ENCODE measurements at places on chromosomes 1 and 21. TPM values are rescaled to one million over a fixed set of nuclear protein-coding genes. Genes with fewer than 3 reads are reported as not detected.

Gene PEX14
- 9.2 TPM for total RNA-seq

Gene SLC39A1
- 30.9 TPM for total RNA-seq

Gene SLFNL1
- 0.94 TPM for total RNA-seq

Gene GPX7
- total RNA-seq: 20.9 TPM

Gene HES5
- 25.4 TPM for total RNA-seq

Gene HSD3B1
- not detected for total RNA-seq

Gene EDARADD
- 6.1 TPM for total RNA-seq

Gene TLCD4
- 20.9 TPM for total RNA-seq

Gene RIIAD1
- 7.8 TPM for total RNA-seq

Gene KCNT2
- 50.1 TPM for total RNA-seq

Gene ZFP69B
- total RNA-seq: 22.0 TPM

DNA sequence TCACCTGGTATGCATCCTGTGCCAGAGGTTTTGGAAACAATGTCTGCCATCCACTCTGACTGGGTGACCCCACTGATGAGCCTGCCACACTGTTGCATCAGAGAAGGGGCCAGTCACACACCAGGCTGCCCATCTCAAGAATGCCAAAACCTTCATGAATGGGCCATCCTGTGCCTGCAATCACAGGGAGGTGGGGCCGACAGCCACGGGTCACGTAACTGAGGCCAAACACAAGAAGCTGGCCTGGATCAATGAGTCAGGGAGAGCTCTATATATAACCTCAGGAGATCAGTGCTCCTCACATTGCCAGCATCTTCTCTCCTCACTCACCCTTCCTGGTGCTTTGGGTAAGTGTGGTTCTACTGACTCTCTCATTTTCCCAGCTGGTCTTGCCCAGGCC, at the start of gene LORICRIN:
Gene LORICRIN, plus strand, starts transcription at position 301 of the 400 bp plus-strand sequence. CDS start 1,263 bp downstream, outside the sequence.
- no peak for DNase-seq

GRCh38 chr1:184971522-184972265, 2.6 kb downstream of the NIBAN1 start:
- no peak for DNase-seq

GRCh38 chr1:55635856-55636255, 420.7 kb upstream of the USP24 start:
- DNase-seq: no peak

- no peak for DNase-seq
Observed at GRCh38 chr1:89149976-89150375, 24.1 kb upstream of the GBP2 start.

- DNase-seq: no peak
Observed at GRCh38 chr21:16216288-16216962, 486.6 kb downstream of the USP25 start.

DNA sequence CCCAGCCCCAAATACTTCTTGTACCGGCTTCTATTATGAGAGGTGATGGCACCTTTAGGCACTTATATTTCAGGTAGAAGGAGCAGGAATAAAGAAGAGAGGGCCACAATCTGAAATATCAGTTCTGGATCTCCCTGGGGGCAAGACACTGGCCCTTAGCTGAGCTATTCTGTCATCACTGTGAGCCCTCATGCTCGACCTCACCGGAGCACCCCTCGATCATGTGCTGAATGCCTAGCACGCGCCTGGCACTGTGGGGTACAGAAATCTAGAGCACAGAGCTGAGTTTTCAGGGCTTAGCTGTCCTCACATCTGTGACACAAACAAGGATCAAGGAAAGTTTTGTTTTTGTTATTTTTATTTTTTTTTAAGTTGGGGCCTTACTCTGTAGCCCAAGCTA, 7.6 kb upstream of the MX1 start:
- no peak for DNase-seq

GRCh38 chr1:207093944-207094343, 5.3 kb downstream of the C4BPB start:
- DNase-seq: no peak

DNA sequence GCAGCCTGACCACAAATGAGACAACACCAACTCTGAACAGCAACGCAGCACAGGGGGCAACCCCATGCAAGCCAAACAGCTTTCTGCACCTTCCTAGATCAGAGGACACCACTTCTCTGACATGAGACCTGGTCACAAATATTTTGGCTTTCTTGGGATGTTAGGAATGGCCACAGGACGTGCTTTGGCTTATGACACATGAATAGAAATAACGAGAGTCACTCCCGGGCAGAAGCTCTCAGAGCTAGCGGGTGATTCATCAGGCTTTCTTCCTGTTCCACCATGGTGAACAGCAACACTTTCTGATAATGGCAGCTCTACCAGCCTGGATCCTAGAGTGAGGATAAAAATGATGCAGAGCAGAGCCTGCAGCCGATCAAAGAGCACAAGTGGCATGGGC, 39.4 kb downstream of the PAFAH2 start:
- no peak for DNase-seq

- no peak for DNase-seq
Observed at GRCh38 chr1:221712776-221713431, 29.0 kb downstream of the DUSP10 start.

DNA sequence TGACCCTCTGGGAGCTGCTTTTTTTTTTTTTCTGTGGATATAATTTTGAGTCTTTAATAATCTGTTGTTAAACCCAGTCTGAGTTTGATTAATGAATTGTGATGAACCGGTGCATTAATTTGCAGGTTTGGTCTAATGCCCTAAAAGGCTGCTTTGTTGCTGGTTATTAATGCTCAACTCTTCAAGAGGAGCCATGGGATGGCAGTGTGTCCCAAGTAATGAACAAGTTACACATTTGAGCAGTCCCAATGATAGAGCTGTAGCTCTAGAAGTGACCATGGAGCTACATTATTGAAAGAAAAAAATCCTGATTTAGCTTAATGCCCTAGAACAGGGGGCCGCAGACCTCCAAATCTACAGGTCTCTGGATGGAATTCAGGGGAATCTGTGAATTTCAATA, 53.1 kb downstream of the RWDD3 start:
- no peak for DNase-seq

DNA sequence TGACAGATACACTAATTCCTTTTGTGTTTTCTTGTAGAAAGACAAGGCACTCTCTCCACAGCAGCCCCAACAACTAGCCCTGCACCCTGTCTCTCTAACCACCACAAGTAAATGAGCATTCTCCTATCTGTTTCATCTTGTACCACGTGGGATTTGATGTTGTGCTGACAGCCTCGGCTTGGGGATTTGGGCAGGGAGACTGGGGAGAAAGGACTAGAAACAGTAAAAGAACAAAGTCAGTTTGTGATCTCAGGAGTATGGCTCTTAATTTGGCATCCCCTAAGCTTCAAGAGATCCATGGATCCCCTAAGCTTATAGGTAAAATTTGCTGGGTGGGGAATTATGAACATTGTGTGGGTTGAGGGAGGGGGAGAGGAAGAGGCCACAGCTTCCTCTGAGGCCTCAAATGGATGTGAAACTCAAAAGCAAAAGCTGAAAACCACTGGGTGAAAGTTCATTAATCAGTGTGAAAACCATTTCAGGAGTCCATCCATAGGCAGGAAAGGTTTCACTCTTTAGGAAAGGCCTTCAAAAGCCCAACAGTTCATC, 3.1 kb downstream of the C1orf162 start:
- DNase-seq: no peak

DNA sequence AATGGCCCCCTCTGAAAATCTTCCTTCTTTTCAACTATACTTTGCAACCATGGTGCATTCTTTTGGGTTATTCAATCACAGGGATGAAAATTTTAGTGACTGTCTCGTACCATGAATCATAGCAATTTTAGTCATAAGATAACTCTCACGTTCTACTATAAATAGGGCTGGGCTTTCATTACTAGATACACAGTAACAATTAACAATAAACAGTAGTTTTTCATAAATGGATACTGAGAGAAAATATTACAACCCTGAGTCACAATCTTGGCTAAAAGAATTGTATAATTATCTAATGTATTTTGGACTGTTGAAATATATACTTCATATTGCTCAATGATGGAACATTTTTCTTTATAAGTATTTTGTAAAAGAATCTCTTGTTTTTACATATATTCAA, 96.1 kb downstream of the TEX35 start:
- DNase-seq: no peak

- no peak for DNase-seq
Observed at GRCh38 chr21:37561941-37562919, 195.7 kb downstream of the DYRK1A start.

DNA sequence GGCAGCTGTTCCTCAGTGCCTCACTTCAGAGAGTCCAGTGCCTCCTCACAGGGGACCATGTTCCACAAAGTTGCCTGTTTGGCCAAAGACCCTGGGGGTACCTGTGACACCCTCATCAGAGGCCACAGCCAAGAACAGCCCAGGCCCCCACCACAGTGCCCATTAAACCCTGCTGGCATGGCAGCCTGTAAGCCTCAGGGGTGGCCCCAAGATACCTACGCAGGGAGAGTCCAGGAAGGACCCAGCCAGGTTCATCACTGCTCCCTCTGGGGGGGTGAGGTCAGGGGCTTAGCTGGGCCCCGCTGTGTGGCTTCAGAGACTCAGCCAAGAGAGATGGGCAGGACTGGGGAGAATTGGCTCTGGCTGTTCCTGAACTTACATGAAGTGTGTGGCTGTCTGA, 19.1 kb upstream of the PRDM16 start:
- no peak for DNase-seq

DNA sequence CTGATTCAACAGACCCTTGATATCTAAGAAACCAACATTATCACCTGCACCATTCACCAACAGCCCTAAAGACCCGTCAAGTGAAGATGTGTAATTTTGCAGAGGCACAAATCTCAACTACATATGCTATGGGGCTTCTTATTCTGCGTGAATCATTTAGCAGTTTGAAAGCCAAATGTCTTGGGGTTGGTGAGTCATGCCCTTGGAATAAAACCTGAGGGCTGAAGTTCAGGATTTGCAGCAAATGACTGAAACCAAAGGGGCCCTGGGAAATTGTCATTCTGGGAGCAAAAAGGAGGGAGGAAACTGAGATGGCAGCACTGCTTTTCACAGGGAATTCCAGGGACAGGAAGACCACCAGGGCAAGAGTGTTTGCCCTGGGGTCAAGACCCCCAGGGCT, 79.2 kb upstream of the TNR start:
- DNase-seq: no peak

DNA sequence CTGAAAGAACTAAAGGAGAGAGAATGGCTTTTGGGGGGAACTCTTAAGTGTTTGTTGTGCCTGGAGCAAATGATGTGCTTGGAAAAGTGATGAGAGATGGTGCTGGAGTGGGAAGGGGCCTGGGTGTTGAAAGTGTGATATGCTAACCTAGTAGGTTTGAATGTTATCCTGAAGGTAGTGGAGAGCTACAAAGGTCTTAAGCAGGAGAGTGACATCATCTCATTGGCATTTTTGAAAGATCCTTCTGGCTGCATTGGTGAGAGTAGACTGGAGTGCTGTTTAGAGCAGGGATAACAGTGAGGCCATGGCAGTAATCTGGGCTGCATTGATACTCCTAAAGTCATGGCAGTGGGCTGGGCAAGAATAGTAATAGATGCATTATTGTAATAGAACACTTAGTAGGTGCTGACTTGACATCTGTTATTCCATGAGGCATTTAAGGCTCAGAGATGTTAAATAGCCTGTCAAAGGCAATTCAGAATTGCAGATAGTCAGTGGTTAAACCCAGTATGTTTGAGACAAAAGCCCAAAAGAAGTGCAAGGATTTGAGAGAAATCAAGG, 44.5 kb downstream of the MDM4 start:
- DNase-seq: no peak

GRCh38 chr1:167066333-167067122, 23.6 kb downstream of the GPA33 start:
- peak; percentile 51 for DNase-seq

- DNase-seq: peak; percentile 58
Observed at GRCh38 chr21:31335957-31336738, 7.9 kb downstream of the TIAM1 start.

DNA sequence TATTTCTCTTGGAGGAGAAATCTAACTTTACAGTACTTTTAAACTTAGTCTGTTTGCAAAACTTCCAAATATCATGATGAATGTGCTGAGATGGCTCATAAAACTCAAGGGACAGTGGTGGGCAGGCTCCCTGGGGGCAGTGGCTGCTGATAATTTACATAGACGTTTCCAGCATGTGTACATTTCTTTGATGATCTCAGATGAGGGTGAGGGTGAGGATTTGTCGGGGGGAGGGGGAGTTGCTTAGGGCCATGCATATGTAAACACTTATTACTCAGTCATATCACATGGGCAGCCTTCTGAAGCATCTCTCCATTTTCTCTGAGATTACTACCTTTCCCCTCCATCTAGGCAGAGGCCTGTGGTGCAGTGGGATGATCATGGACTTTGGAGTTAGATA, 152.9 kb upstream of the HMGB4 start:
- DNase-seq: no peak

DNA sequence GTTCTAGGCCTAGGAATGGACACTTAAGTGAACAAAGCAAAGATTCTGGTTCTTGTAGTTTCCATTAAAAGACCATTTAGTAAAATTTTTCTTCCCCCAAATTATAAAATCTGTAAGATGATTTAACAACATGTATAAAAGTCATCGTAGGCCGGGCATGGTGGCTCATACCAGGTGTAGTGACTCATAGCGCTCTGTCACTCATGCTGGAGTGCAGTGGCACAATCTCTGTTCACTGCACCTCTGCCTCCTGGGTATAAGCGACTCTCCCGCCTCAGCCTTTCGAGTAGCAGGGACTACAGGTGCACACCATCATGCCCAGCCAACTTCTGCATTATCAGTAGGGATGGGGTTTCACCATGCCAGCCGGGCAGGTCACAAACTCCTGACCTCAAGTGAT, 9.1 kb downstream of the ASPM start:
- DNase-seq: no peak

DNA sequence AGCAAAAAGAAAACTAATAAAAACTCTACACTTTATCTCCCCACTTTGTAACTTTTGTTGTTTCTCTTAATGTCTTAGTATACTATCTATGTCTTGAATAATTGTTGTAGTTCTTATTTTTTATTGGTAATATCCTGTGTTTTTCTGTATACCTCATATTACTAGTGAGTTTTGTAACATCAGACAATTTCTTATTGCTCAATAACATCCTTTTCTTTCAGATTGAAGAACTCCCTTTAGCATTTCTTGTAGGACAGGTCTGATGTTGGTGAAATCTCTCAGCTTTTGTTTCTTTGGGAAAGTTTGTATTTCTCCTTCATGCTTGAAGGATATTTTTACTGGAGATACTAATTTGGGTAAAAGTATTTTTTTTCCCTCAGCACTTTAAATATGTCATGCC, 79.8 kb upstream of the LRRC8B start:
- DNase-seq: no peak

GRCh38 chr1:236122176-236122575, 20.2 kb upstream of the GPR137B start:
- no peak for DNase-seq

DNA sequence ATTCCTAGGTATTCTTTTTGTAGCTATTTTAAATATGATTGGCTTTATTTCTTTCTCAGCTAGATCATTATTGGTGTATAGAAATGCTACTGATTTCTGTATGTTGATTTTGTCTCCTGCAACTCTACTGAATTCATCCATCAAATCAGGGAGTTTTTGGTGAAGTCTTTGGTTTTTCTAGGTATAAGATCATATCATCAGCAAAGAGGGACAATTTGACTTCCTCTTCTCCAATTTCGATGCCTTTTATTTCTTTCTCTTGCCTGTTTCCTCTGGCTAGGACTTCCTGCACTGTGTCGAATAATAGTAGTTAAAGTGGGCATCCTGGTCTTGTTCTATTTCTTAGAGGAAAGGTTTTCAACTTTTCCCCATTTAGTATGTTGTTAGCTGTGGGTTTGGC, 27.5 kb upstream of the PRKACB start:
- no peak for DNase-seq

- DNase-seq: no peak
Observed at GRCh38 chr1:65773391-65774123, 19.1 kb upstream of the PDE4B start.

All from occipital lobe (tissue), 3 donors.